ENCODE measurements at places on chromosomes 6 and 20.
A peak's percentile ranks its signal among the peaks of the same experiment; 100 is the strongest.

DNA sequence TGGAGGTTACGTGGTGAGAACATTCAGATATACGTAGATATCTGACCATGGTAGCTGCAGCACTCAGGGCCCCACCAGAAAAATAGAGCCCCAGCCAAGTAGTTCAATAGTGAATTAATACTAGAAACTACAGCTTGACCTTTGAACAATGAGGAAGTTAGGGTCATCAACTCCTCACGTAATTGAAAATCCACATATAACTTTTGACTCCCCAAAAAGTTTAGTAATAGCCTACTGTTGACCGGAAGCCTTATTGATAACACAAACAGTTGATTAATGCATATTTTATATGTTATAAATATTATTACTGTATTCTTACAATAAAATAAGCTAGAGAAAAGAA lies 117.9 kb downstream of the SNX5 start:
- no peaks in the 10 kb centered on the region for H3K36me3 ChIP-seq
- no peaks in the 10 kb centered on the region for H3K27me3 ChIP-seq
- H3K4me3 ChIP-seq, result no peak overlapping the region

DNA sequence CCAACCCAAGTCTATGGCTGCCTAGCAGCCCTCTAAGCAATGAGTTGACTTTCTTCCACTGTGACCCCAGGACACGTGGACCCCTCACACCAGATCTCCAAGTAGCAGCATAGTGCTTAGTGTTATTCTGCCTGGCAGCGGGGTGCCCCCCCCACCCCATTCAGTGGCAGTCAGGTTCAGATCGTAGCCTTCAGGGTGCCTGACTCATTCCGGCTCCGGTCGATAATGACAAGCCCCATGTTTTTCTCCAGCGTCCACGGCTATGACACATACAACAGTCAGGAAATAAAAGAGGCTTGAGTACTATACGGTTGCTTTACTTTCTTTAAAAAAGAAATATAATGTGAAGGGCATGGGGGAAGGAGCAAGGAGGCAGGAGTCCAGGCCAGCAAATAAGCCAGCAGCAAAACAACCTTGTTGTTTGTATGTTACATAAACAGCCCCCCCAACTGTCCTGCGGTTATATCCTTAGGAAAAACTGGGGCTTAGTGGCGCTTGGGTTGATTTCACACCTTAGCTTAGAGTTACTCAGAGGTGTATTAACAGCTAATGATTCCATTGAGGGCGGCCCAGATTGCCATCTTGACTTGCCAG lies 23.1 kb downstream of the GNAS start:
- H3K36me3 ChIP-seq, result no peaks in the 10 kb centered on the region
- no peaks in the 10 kb centered on the region for H3K4me1 ChIP-seq
- H3K27ac ChIP-seq, result no peak overlapping the region

- no peak overlapping the region for H3K27ac ChIP-seq
- H3K27me3 ChIP-seq, result no peaks in the 10 kb centered on the region
- no peaks in the 10 kb centered on the region for H3K4me1 ChIP-seq
- DNase-seq, result no peak
- no peak overlapping the region for H3K4me3 ChIP-seq
Observed at GRCh38 chr6:47323321-47323720, 13.6 kb upstream of the TNFRSF21 start.

GRCh38 chr6:30767158-30767943 lies 23.0 kb upstream of the IER3 start:
- peaks cover 39% of the 10 kb centered on the region for H3K4me1 ChIP-seq
- no peaks in the 10 kb centered on the region for H3K27me3 ChIP-seq
- H3K27ac ChIP-seq, result no peak overlapping the region
- H3K36me3 ChIP-seq, result no peaks in the 10 kb centered on the region
- no peak overlapping the region for H3K4me3 ChIP-seq

- no peak for DNase-seq
- no peak overlapping the region for H3K4me3 ChIP-seq
- no peaks in the 10 kb centered on the region for H3K36me3 ChIP-seq
- no peak overlapping the region for H3K27ac ChIP-seq
- peaks cover under 1% of the 10 kb centered on the region for H3K27me3 ChIP-seq
- no peaks in the 10 kb centered on the region for H3K4me1 ChIP-seq
Observed at GRCh38 chr6:105207524-105208269, 27.9 kb upstream of the POPDC3 start.

- H3K27ac ChIP-seq, result no peak overlapping the region
- no peaks in the 10 kb centered on the region for H3K27me3 ChIP-seq
- no peak for DNase-seq
- H3K36me3 ChIP-seq, result no peaks in the 10 kb centered on the region
- peaks cover 3% of the 10 kb centered on the region for H3K4me1 ChIP-seq
Observed at GRCh38 chr20:41003143-41003935, 25.3 kb upstream of the TOP1 start.

- no peak for DNase-seq
- no peaks in the 10 kb centered on the region for H3K27me3 ChIP-seq
- no peaks in the 10 kb centered on the region for H3K4me1 ChIP-seq
- no peaks in the 10 kb centered on the region for H3K36me3 ChIP-seq
- H3K27ac ChIP-seq, result no peak overlapping the region
- no peak overlapping the region for H3K4me3 ChIP-seq
Observed at GRCh38 chr6:76592566-76592965, 520.1 kb upstream of the IMPG1 start.

DNA sequence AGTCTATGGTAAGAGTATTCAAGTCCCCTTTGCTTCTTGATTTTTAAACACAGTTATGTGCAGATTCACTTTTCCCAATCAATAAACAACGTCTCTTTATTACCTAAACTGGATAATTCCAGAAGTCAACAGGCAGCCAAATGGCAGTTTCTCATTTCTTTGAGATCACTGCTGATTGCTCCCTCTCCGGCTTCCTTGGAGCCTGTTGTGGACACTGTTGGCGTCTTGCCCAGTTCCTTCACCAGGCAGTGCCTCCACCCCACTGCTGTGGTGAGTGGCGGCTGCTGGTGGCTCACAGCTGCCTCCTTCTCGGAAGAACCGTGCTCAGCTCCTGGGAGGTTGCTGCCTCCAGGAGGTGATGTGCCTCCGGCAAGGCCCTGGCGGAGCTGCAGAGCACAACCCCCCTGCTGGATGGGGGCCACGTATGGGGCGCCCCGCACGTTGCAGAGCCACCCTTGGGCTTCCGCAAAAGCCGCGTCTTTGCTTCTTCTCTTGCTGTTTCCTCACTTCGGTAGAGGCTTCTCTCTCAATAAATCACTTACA lies 105.1 kb upstream of the CNKSR3 start:
- H3K4me3 ChIP-seq, result no peak overlapping the region
- H3K36me3 ChIP-seq, result no peaks in the 10 kb centered on the region
- peak; percentile 10 for DNase-seq
- no peaks in the 10 kb centered on the region for H3K27me3 ChIP-seq

GRCh38 chr6:32843331-32843978 lies 392 bp downstream of the PSMB8 start:
- peaks cover 51% of the 10 kb centered on the region for H3K36me3 ChIP-seq
- H3K27me3 ChIP-seq, result no peaks in the 10 kb centered on the region
- DNase-seq, result no peak
- peak overlapping the region; percentile 94 for H3K4me3 ChIP-seq
- H3K4me1 ChIP-seq, result peaks cover 56% of the 10 kb centered on the region

DNA sequence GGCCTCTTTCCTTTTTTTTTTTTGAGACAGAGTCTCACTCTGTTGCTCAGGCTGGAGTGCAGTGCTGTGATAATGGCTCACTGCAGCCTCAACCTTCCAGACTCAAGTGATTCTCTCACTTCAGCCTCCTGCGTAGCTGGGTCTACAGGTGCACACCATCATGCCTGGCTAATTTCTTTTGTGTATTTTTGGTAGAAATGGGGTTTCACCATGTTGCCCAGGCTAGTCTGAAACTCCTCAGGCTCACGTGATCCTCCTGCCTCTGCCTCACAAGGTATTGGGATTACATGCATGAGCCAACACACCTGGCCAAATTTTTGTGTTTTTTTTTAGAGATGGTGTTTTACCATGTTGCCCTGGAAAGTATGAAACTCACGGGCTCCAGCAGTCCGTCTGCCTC lies 29.3 kb downstream of the SRC start:
- H3K4me3 ChIP-seq, result no peak overlapping the region
- no peak for DNase-seq
- no peaks in the 10 kb centered on the region for H3K36me3 ChIP-seq

- no peaks in the 10 kb centered on the region for H3K36me3 ChIP-seq
- peak; percentile 59 for DNase-seq
- peaks cover 10% of the 10 kb centered on the region for H3K4me1 ChIP-seq
- no peaks in the 10 kb centered on the region for H3K27me3 ChIP-seq
- H3K4me3 ChIP-seq, result no peak overlapping the region
Observed at GRCh38 chr6:44041461-44042260, 85.6 kb downstream of the MRPL14 start.

GRCh38 chr6:146984251-146984924 lies 219.8 kb upstream of the STXBP5 start:
- no peak overlapping the region for H3K4me3 ChIP-seq
- H3K36me3 ChIP-seq, result no peaks in the 10 kb centered on the region
- no peaks in the 10 kb centered on the region for H3K27me3 ChIP-seq
- no peak overlapping the region for H3K27ac ChIP-seq
- DNase-seq, result no peak
- H3K4me1 ChIP-seq, result no peaks in the 10 kb centered on the region

DNA sequence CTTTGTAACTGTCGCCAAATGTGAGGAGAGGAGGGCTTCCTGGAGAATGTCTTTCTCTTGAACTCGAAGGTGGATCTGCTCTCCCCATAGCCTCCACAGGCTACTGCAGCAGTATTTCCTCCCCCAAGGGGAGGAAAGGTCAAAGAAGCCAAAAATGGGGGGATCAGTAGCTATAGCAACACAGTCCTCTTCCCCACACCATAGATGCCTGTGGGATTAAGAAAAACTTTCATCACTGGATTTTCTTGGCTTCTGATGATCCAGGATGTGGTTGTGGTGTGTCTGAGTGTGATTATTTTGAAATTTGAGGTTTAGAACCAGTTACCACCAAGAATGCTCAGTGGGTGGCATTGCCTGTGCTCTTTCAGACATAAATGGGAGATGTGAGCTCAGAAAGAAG lies 140.1 kb upstream of the SPACA1 start:
- peaks cover 30% of the 10 kb centered on the region for H3K27me3 ChIP-seq
- H3K36me3 ChIP-seq, result no peaks in the 10 kb centered on the region
- no peak overlapping the region for H3K27ac ChIP-seq
- peaks cover 14% of the 10 kb centered on the region for H3K4me1 ChIP-seq
- DNase-seq, result peak; percentile 46

GRCh38 chr6:113047932-113048331 lies 700.8 kb downstream of the RFPL4B start:
- no peak overlapping the region for H3K27ac ChIP-seq
- H3K4me1 ChIP-seq, result no peaks in the 10 kb centered on the region
- no peaks in the 10 kb centered on the region for H3K27me3 ChIP-seq
- H3K4me3 ChIP-seq, result no peak overlapping the region
- no peak for DNase-seq
- H3K36me3 ChIP-seq, result no peaks in the 10 kb centered on the region

- H3K4me1 ChIP-seq, result no peaks in the 10 kb centered on the region
- no peak for DNase-seq
- H3K4me3 ChIP-seq, result no peak overlapping the region
- no peak overlapping the region for H3K27ac ChIP-seq
Observed at GRCh38 chr20:49557449-49557848, 10.5 kb downstream of the PTGIS start.

DNA sequence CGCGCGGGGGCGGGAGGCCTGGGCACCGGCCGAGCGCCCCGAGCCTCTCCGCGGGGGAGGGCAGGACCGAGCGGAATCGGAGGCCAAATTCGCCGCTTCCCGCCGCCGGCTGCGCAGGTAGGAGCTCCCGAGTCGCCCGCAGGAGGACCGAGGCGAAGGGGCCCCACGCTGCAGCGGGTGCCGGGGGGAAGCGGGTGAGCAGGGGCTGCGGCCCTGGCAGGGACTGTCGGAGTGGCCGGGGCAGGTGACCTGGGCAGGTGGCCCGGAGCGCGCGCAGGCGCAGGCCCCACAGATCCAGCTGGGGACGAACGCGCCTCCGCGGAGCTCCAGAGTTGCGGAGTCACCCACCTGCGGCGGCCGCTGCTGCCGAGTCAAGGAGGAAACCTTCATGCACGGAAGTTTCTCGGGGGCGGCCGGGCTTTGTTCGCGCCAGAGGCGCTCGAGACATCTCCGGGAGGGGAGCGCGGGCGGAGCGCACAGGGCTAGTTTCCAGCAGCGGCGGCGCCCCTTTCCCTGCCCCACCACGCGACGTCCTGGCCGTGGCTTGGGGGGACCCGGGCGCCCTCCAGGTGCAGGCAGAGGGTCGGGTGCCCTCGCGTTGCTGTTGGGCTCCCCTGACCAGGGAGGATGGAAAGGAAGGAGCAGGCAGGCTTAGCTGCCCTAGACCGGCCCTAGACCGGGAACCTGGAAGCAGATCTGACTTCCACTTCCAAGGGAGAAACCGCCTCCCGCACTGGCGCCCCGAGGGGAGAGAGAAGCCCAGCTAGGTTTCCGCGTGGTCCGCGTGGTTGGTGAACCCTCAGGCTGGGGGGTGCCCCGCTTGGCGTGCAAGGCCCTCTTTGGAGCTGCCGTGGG lies 590 bp downstream of the SLCO4A1 start:
- H3K4me1 ChIP-seq, result peaks cover 28% of the 10 kb centered on the region
- peak; percentile 76 for DNase-seq
- peak overlapping the region; percentile 61 for H3K27ac ChIP-seq
- H3K4me3 ChIP-seq, result peak overlapping the region; percentile 86
- H3K27me3 ChIP-seq, result peaks cover 22% of the 10 kb centered on the region

GRCh38 chr6:16921399-16922110 lies 160.3 kb upstream of the ATXN1 start:
- no peaks in the 10 kb centered on the region for H3K4me1 ChIP-seq
- no peak overlapping the region for H3K27ac ChIP-seq
- H3K36me3 ChIP-seq, result no peaks in the 10 kb centered on the region

GRCh38 chr6:35488517-35488862 lies 8.4 kb downstream of the TEAD3 start:
- H3K36me3 ChIP-seq, result no peaks in the 10 kb centered on the region
- no peak for DNase-seq
- H3K27ac ChIP-seq, result no peak overlapping the region

- H3K27me3 ChIP-seq, result no peaks in the 10 kb centered on the region
- peaks cover 3% of the 10 kb centered on the region for H3K36me3 ChIP-seq
- no peak overlapping the region for H3K27ac ChIP-seq
- no peaks in the 10 kb centered on the region for H3K4me1 ChIP-seq
- no peak overlapping the region for H3K4me3 ChIP-seq
- DNase-seq, result no peak
Observed at GRCh38 chr20:62045529-62046285, 20.0 kb downstream of the TAF4 start.

- H3K4me1 ChIP-seq, result no peaks in the 10 kb centered on the region
- no peak for DNase-seq
- no peak overlapping the region for H3K27ac ChIP-seq
- H3K27me3 ChIP-seq, result peaks cover 9% of the 10 kb centered on the region
- H3K36me3 ChIP-seq, result no peaks in the 10 kb centered on the region
Observed at GRCh38 chr20:50720582-50720981, 10.8 kb upstream of the PARD6B start.

GRCh38 chr6:132712366-132712765 lies 1.5 kb downstream of the VNN1 start:
- no peaks in the 10 kb centered on the region for H3K27me3 ChIP-seq
- H3K4me3 ChIP-seq, result no peak overlapping the region
- H3K36me3 ChIP-seq, result no peaks in the 10 kb centered on the region
- H3K27ac ChIP-seq, result no peak overlapping the region

- H3K4me1 ChIP-seq, result no peaks in the 10 kb centered on the region
- H3K27ac ChIP-seq, result no peak overlapping the region
- no peak overlapping the region for H3K4me3 ChIP-seq
- no peak for DNase-seq
- H3K27me3 ChIP-seq, result no peaks in the 10 kb centered on the region
Observed at GRCh38 chr6:10794239-10794638, 44.1 kb downstream of the MAK start.

GRCh38 chr6:44593539-44593944 lies 206.0 kb downstream of the CDC5L start:
- H3K36me3 ChIP-seq, result no peaks in the 10 kb centered on the region
- H3K27me3 ChIP-seq, result no peaks in the 10 kb centered on the region
- peaks cover 3% of the 10 kb centered on the region for H3K4me1 ChIP-seq
